ENCODE measurements at places on chromosomes 2 and 18.

- DNase-seq = no peak
Observed at GRCh38 chr2:219976871-219977270, 349.4 kb downstream of the SLC4A3 start.

DNA sequence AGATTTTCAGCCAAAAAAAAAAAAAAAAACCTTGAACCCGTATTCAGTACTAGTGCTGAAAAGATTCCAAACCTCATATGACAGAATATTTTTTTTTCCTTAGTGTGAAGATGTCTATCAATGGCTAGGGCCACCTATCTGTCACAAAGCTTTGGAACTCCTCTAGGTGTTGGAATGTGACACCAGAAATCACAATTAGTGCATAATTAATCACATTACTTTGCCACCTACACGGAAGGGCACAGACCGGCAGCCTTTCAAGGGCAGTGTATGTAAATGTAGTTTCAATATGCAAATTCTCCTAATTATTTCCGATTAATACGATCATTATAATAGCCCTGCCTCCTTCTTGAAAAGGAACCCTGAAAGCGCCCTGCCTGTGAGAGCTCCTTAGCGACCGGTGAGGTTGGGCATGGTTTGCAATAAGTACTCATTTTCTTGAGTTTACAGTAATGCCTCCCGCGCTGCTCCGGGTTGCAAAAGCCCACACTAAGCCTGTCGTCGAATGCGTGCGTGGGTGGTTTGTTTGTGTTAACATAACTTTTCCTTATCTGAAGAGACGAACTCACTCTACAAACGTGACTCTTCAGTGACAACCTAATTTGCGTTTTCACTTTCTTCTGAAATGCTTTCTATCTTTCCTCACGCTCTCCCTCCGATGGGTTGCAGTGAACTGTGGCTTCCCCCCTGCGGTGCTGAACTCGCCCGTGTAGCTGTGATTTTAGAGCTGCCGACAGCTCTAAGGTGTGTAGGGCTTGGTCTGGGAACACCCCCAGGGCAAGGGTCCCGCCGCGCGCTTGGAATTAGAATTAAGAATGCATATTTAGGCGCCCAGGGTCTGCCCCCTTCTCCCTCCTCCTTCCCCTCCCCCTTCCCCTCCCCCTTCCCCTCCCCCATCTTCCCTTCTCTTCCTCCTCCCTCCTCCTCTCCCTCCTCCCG, 765 bp upstream of the ID2 start:
- peak; percentile 83 for DNase-seq

DNA sequence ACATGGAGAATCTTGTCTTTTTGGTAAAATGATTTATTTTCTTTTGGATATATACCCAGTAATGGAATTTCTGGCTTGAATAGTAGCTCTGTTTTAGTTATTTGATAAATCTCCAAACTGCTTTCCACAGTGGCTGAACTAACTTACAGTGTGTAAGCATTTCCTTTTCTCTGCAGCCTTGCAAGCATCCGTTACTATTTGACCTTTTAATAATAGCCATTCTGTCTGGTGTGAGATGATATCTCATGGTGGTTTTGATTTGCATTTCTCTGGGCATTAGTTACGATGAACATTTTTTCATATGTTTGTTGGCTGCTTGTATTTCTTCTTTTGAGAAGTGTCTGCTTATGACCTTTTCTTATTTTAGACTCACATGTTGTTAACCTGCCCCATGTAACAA, 190.2 kb downstream of the GALR1 start:
- DNase-seq = no peak

- no peak for DNase-seq
Observed at GRCh38 chr18:27808683-27809082, 368.2 kb downstream of the CDH2 start.

- DNase-seq = no peak
Observed at GRCh38 chr2:197304556-197305011, 6.0 kb downstream of the ANKRD44 start.

DNA sequence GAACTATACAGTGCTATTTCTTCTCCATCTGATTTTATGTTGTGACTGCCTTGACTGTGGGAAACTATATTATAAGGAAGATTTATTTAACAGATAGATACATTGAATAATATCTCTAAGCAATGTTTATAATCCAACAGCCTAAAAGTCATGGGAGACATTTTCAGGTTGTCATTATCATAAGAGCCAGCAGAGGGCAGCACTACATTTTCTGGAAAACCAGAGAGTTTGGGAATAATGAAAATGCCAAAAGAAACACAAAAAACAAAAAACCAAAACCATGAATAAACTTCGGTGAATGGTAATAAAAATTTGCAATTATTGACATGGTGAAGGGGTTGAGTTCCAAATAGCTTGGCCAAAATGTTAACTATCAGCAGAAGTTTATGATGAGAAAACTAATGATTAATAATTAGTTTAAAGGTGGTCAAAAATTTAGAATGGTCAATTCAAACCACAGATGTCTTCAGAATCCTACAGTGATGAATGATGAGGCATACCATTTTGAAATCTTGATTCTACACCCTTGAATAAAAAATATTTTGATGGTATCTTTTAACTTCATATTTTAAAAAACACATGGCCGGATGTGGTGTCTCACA, 4.7 kb downstream of the EEF1B2 start:
- DNase-seq = no peak

GRCh38 chr2:180980943-180981911, 822 bp downstream of the UBE2E3 start:
- DNase-seq = peak; percentile 13

DNA sequence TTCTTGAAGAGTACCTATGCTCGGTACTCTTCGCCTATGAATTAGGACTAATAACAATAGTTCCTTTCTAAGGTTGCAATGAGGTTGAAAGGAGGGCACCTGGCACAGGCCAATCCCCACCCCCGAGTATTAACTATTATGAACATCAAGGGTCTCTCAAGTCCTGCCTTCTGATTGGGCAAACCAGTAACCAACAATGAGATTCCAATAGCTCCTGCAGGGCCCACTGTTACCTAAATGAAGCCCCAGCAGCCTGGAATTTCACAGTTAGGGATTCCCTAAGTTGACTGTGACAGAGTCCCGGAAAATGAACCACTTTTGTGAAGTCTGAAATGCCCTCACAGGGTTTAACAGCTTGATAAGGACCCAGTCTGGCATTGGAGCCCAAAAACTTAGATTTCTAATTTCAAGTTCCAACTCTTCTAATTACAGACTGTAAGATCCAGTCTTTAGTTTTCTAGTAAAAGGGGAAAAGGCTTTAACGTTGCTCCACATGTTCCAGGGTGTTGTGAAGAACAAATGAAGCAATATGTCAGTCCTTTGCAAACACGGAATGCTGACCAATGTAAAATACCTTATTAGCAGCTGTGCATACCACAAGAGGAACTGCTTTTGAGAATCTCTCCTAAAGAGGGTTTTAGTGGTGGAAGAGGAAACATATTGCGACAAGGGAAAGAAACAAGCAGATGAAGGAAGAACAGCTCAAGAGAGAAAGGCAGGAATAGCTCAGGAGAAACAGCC, 277.7 kb upstream of the MAP2 start:
- DNase-seq = no peak

GRCh38 chr2:207073801-207074678, 91.7 kb downstream of the KLF7 start:
- peak; percentile 45 for DNase-seq

- DNase-seq = no peak
Observed at GRCh38 chr18:62721839-62722795, 6.8 kb downstream of the PHLPP1 start.

DNA sequence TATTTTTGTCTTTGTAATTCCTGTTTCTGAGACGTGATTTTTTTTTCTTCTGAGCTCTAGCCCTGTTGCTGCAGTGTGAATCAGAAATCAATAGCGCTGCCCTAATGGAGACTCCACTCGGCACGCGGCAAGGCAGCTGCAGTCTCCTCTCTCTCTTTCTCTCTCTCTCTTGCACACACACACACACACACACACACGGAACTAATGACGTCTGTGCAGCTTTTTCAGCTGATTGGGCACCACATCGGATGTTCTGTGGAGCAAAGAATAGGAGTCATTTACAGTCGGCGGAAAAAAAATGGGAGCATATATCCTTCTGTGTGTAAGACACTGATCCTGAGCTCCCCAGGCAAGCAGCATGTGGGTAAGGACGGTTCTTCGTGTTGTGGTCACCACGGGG, 2.0 kb upstream of the MYT1L start:
- DNase-seq = no peak

GRCh38 chr18:74013955-74014354, 133.7 kb downstream of the FBXO15 start:
- DNase-seq = no peak

GRCh38 chr2:174245065-174245464, 3.3 kb downstream of the OLA1 start:
- DNase-seq = no peak

DNA sequence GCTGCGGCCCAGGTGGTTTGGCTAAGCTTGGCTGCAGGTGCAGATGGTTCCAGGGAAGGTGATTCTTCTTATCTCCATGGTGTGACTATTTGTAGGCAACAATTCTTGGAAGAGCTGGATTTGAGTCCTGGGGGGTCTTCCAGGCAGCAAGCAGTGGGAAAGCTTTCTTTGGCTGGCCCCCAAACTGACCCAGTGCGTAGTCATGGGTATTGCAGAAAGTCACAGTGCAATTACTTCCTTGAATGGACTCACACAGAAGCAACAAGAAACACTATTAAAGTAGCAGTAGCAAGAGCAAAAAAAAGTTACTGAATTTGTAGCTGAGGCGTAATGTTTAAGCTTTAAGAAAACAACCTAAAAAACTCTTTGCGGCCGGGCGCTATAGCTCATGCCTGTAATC, 293.6 kb upstream of the ATP5MC3 start:
- no peak for DNase-seq

DNA sequence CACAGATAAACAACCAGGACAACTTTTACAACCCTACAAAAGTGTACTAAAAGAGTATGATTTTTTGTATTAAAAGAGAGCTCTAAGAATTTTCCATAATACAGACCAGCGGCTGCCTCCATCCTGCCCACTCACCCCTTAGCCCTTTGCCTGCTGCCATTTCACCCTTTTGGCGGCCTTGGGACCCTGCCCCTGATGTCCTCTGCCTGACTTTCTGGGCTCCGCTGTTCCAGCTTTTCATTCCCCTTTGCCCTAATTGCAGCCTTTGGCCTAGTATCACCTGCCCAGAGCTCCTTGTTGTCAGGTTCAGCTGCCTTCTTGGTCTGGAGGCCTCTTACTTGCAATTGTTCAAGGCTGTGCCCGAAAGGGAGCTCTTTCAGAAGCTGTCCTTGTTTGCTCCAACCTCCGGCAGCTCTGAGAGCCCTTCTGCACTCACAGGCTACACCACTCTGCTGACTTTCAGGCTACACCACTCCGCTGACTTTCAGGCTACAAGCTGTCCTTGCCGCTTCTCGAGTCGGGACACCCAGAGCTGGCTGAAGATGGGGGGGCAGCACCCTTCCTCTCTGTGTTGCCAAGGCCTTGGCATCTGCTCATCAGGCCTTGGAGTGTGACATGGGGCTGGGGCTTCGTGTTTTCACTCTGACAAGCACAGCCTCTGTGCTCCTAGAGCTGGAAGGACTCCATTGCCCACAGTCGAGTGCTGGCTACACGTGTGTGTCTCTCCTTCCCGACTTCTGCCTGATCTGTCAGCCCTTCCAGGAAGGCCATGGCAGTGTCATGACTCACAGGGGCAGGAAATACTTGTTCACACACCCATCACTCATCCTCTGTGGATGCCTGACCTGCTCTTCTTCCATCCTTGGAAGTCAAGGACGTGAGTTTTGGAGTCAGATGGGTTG, 43.1 kb upstream of the HDAC4 start:
- DNase-seq = no peak

DNA sequence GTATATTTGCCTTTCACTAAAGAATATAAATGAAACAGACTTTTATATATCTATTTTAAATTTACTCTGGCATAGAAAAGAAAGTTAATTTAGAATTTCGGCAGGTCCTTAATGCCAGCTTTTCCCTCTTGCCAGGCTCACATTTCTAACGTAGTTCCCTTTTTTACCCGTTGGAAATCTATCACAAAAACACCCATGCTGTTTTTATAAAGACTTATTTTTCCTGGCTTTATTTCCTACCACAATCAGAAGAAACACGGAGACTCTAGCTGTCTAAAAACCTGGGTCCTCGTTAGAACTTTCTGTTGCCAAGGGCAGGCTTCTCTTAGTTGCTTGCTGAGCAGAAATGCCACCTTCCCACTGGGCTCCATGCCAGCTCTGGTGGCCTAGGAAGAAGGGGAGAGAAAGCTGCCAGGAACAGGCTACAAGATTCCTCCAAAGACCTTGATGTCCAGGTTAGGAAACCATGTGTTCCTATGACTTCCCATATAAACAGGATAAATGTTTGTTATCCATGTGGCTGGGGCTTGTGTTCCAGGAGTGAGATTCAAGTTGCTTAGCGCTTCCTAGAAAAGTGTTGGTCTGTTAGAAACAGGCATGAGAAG, 17.8 kb upstream of the TMEM18 start:
- no peak for DNase-seq

DNA sequence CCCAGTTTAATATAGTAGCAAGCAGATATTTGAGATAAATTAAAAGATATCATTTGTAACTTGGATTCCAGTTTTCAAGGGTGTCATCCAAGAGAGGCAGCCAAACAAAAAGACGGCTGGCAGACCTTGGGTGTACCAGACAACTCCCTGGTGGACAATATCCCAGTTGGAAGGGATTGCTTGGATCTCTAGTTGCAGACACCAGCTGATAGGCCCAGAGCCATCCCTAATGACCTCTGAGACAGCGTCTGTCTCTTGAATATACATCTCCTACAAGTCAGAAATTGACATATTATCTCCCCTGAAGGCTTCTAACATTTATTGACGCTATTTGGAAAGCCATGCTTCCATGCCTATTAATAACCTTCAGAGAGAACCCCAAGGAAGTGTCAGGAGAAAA, 67.7 kb downstream of the ACVR1 start:
- DNase-seq = no peak

GRCh38 chr18:57776767-57777166, 26.3 kb downstream of the ATP8B1 start:
- DNase-seq = no peak

DNA sequence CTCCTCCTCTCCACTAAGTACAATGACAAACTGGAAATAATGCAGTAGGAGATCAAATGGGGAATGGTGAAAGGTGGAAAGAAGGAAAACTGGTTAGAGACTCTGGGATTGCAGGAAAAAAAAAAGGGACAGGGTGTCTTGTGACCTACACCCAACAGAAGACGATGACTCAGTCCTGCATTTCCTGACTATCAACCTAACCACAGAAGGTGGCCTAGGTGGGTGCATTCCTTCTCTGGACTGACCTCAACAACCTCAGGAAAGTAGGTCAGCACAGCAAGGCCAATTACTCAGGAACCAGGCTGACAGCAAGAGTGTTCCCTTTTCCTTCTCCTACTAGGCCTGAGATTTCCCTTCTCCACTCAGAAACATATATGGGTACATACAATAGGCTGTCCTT, 1386.4 kb upstream of the ZEB2 start:
- DNase-seq = no peak

- DNase-seq = no peak
Observed at GRCh38 chr2:230205034-230205433, 14.8 kb downstream of the SP110 start.

- DNase-seq = no peak
Observed at GRCh38 chr18:57015451-57015850, 131.4 kb upstream of the BOD1L2 start.

Data from stimulated activated naive CD8-positive, alpha-beta T cell treated with anti-CD3 and anti-CD28 coated beads, Interleukin-15, amount 100 ng/mL, for 72 hours (primary cell).